ENCODE measurements at places on chromosomes 7 and 10.

DNA sequence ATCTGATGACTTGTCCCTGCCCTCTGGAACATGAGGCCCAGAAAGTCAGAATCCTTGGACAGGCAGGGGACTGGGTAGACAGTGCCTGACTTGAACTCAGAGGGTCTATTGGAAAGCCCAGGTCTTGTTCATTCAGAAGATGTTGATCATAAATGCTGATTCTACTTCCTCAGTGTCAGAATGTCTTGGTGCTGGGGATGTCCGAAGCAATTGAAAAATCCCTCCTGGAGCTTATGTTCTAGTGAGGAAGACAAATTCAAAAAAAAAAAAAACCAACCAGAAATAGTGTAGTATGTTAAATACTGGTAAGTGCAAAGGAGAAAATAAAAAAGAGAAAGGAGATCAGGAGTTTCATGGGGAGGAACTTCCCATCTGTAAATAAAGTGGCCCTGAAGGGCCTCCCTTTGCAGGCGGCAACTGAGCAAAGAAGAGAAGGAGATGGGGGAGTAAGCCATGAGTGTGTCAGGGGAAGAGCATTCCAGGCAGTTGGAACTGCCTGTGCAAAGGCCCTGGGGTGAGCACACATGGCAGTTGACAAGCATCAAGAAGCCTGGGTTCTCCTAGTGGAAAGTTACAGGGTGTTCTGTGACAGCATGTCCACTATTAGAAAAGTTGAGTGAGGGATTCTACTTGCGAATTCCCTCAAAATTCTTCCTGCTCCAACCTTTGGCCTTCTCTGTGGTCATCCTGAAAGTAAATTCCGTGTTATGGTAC is 30.7 kb downstream of the TSPAN15 start:
- DNase-seq: no peak

DNA sequence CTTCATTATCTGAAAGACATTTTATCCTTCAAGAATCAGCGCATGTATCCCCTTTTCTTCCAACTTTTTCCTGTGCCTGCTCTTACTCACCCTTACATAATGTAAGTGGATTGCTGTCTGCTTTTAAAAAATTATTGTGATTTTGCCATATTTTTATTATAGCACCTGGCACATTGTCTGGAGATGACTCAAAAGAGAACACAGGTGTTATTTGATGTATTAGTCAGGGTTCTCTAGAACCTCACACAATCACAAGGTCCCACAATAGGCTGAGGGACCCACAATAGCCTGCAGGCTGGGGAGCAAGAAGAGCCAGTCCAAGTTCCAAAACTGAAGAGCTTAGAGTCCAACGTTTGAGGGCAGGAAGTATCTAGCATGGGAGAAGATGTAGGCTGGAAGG is 390.0 kb downstream of the EXOC4 start:
- no peak for DNase-seq

- DNase-seq: no peak
Measured at GRCh38 chr10:56561336-56561735, 200.3 kb upstream of the ZWINT start.

GRCh38 chr10:125802739-125803138 is 20.3 kb downstream of the UROS start:
- no peak for DNase-seq

GRCh38 chr7:95469848-95470247 is 15.9 kb upstream of the ASB4 start:
- DNase-seq: no peak

DNA sequence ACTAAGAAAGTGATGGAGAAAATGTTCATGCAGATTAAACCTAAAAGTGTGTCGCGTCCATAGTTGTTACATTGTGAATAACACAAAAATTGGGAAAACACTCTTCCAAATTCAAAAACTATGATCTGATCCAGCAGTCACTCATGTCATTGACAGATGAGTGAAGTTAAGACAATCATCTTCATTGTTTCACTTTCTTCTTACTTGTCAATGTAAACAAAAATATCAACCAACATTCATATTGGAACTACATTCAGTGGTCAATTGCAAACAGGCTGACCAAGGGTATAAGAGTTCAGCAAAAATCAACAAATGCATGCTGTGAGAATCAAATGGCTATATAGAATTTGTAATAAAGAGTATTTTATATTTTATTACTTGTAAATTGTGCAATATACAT is 1.8 kb downstream of the FRMPD2 start:
- no peak for DNase-seq

DNA sequence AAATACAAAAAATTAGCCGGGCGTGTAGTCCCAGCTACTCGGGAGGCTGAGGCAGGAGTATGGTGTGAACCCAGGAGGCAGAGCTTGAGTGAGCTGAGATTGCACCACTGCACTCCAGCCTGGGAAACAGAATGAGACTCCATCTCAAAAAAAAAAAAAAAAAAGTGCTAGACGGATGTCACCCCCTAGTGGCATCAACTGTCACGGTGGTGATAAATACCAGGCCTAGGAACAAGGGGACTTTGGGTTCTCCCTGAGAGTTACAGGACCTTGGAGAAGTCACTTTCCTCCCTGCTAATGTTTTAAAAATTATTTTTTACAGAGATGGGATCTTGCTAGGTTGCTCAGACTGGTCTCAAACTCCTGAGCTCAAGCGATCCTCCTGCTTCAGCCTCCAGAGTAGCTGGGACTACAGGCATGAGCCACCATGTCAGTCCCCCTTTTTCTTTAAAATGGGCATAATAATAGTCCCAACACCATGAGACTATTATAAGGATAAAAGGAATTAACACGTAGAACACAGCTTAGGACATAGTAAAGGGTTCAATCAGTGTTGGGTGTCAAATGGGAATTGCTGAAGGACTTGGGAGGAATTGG is 2.6 kb upstream of the TMEM130 start:
- DNase-seq: no peak

DNA sequence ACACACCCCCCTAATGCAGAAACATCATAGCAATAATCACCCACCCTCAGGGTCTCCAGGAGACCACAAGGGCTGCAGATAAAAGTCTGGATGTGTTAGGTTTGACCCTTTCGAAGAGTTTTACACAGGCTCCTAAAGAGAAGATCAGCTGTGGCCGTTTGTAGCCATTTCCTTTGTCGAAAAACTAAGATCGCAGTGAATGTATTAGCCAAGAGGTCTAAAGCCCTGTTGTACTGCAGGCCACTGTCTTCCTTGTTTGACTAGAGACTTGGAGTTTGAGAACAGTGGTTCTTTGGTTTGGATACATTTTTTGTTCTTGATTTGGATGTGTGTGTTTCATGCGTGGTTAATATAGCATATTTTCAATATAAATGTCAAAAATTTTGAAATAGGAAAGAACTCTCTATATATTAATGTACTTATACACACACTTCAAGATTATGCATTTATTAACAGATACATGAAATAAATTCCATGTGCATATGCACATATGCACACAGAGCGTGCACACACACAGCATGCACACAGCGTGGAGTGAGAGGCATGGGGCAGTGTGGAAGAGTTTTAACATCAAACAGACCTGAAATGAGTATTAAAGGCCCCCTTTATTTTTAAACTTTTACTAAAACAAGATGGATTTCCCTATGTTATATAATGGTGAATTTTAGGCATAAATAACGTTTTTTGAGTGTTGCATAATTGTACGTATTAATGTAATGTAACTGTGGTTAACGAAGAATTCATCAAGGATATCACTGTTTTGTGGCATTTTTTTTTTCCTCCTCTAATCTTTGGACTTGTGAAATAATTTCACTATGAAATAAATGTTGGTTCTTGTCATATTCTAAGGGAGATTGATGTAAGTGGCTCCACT is 2.2 kb downstream of the IKZF1 start:
- no peak for DNase-seq

DNA sequence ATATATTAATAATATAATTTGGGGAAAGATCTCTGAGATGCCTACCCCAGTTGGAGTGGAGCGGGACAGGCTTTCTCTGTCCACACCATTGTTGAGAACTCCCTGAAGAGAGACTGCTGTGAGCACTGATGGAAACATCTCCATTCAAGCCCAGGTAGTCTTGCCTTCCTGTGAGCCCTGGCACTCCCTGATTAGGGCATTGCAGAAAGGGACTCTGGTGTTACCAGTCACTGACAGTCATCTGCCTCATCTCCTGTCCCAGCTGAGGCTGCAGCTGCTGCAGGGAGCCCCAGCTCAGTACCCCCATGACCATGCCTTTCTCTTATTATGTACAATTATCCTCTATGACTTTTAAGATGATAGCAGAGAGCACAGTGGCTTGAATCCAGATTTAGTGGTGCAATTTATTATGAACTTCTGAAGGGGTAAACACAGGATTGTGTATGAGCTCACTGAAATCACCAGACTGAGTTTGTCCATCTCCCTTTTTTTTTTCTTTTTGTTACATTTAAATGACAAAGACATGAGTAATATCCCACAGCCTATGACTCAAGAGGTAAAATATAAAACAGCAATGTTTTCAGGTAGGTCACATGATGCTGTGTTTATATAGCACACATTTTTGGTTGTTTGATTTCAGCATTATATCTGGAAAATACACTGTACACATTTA is 236.9 kb downstream of the SLC25A13 start:
- DNase-seq: no peak

DNA sequence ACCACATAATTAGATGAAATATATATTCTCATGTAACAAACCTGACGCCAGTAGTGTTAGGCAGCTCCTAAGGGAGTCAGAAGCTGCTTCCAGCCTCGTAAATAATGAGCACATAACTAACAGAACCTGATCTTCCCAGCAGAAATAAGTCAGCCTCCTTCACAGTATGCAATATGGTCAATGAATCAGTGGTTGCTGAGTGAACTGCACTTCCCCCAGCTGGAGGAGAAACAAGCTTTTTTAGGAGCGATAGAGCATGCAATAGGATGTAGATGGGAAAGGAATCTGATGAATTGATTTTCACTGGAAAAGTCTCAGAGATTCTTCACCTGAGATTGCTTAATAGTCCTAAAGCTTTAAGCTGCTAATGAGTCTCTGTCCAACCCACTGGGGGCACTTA is 337.2 kb upstream of the LRGUK start:
- no peak for DNase-seq

DNA sequence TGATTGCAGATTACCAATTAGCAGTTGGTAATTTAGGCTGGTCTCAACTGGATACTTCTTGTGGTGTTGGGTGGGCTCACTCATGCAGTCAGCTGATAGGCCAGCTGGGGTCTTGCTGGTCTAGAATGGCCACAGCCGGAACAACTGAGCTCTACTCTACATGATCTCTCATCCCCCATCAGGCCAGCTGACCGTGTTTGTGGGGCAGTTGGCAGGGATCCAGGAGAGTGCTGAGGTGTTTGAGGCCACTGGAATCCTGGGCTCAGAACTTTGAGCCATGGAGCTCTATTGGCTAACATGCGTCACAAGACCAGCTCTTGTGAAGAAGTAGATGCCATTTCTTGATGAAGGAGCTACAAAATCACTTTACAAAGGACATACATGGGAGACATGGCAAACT is 242.4 kb downstream of the GFRA1 start:
- no peak for DNase-seq

All from DMS79 (cell line).